ENCODE measurements at places on chromosomes 7 and 10.

DNA sequence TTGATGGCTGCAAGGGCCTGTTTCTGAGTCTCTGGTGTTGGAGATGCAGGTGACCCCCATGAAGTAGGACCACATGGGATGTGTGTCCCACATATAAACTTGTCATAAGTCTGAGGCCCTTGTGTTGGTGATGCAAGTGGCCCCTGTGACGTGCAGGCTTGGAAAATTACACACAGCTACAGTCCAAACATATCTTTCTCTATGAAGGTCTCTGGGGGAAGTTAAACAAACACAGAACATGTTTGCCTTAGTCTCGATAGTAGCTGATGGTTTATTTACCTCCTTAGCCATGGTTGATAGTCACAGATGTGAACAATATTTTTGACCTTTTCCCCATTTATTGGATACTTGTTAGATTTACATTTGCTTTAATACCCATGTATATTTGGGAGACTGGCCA, 64.7 kb downstream of the ADCY1 start:
- no peak for DNase-seq

DNA sequence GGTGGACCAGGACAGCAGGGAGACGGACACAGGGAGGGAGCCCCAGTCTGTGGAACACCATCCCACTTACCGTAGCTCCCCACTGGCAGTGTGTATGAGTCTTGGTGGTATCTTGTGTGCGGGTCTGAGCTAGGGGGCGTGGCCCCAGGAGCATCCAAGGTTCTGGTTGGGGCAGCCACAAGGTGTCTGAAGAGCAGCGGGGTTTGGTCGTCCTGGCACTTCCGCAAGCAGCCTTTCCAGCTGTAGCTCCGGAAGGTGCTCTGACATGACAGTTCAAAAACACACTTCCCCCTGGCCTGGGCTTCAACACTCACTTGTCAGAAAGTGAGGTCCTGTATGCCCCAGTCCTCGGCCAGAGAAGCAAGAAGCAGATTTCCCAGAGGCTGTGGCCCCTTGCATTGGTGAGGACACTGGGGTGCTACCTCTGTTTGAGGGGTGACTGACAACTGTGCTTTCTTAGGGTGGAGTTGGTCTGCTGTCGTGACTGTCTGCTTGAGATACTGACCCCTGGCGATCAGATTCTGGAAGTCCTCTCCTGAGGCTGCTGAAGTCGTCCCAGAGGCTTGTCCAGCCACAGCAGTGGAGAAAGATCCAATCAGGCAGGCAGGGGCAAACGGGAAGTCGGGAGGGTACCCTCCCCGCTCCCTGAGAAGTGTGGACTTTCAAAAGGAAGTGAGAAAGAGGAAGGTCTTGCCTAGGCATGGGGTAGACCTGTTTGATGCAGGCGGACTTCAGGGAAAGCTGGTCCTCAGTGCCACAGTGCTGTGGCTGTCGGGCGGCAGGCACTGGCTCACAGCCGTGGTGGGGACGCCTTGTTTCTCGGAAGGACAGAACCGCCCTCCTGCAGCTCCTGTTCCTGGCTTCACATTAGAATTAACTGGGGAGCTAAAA, 51.4 kb upstream of the PFKFB3 start:
- no peak for DNase-seq

GRCh38 chr7:151814400-151815009, 62.4 kb downstream of the PRKAG2 start:
- no peak for DNase-seq

GRCh38 chr10:96497391-96497790, 16.3 kb downstream of the TLL2 start:
- DNase-seq, result no peak

DNA sequence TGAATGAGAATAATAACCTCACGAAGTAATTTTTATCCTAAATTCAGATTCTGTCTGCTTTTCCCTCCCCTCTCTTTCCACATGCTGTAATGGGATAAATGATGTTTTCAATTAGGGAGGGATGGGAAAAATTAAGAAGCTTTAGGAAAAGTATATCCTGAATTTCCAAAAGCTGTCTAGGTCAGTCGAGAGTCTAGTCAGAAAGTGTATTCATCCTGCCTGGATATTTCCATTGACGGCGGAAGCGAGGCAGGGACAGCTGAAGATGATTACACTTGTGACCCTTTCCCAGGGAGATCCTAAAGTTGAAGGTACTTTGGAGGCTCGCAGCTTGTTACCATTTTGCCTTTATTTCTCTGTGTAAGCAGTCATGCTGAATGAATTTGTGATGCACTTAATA, 204.1 kb downstream of the ZNF365 start:
- no peak for DNase-seq

DNA sequence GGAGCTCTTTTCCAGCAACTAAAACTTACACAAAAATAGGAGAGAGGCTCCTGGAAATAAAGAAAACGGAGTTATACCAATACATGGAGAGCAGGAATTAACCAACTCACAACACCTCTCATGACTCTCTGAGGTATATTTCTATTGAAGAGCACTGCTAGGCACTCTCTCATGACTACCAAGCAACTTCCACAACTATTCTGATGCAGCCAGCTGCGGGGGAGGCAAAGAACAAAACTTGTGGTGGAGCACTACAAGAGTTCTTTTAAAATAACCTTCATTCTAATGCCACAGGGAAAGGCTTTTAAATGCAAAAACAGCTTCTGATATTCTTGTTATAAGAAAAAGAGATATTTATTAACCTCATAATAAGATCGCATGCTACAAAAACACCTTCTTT, 140.7 kb downstream of the SLC25A13 start:
- no peak for DNase-seq

DNA sequence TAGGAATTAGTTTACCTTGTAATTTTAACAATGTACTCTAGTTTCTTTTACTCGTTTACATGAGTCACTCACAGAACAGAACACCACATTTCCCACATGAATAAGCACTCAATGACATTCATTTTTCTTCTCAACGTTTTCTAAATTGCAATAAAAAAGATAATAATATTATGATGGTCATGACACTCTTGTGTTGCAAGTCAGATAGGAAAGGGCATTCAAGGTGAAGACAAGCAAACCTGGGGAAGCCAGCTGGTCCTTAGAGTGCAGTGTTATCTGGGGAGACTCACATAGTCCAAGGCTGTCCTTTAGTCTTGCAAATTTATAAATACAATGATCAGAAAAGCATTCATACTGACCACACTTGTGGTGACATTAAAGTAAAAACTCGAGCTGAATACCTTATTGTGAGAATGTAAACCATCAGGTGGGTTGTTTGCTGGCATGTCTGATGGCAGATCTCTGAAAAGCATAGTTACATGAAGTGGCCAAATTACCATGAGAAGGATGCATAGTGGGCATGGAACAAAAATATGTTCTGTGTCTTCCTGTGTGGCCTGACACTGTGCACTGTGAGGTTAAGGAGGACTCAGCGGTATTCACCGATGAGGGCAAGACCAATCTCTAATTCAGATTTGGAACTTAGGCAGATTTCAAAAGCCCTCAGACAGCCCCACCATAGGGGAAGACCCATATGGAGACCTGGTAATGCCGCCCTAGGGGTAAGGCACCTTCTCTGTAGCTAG, 158.9 kb upstream of the ASAH2 start:
- no peak for DNase-seq

DNA sequence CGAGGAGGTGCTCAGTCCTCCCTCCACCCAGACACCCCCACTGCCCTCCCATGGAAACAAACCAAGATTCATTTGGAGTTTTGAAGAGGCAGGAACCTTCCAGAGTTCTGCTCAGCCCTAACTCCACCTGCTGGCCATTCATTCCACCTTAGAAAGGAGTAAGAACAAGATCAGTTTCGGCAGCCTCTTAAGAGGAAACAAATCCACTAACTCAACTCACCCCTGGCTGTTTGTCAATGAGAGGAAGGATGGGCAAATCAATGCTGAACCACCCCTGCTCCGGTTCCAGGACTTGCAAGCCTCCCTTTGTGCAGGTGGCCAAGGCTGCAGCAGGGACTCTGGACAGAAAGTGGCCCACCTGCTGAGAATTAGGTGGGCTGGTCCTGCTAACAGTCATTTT, 26.2 kb downstream of the CCDC3 start:
- DNase-seq, result no peak

GRCh38 chr10:19728964-19729363, 87.3 kb upstream of the PLXDC2 start:
- DNase-seq, result no peak

- no peak for DNase-seq
These were observed 6.9 kb downstream of the LYZL1 start for GRCh38 chr10:29295813-29296212.

GRCh38 chr10:10438335-10439100, 579.2 kb upstream of the CELF2 start:
- DNase-seq, result no peak
